Activated T-cell treated with anti-CD3 and anti-CD28 coated beads, Interleukin-2, amount 50 U/mL, for 4 hours (primary cell): ENCODE measurements at places on chromosomes 4 and X. TPM values are rescaled to one million over a fixed set of nuclear protein-coding genes. Genes with fewer than 3 reads are reported as not detected.

RHOH gene
- 204 TPM for total RNA-seq

TRIM61 gene
- total RNA-seq: 2.3 TPM

ZNF630 gene
- 0.84 TPM for total RNA-seq

VGLL1 gene
- not detected for total RNA-seq

MAGEB1 gene
- total RNA-seq: not detected

MAGEA4 gene
- total RNA-seq: not detected

SPATA4 gene
- not detected for total RNA-seq

MAOB gene
- 0.11 TPM for total RNA-seq

MAGEA2 gene
- total RNA-seq: not detected

PPP1R2C gene
- not detected for total RNA-seq

GNRHR gene
- total RNA-seq: not detected
